ENCODE measurements at places on chromosomes 12 and 14. TPM values are rescaled to one million over a fixed set of nuclear protein-coding genes. Genes with fewer than 3 reads are reported as not detected.

DNA sequence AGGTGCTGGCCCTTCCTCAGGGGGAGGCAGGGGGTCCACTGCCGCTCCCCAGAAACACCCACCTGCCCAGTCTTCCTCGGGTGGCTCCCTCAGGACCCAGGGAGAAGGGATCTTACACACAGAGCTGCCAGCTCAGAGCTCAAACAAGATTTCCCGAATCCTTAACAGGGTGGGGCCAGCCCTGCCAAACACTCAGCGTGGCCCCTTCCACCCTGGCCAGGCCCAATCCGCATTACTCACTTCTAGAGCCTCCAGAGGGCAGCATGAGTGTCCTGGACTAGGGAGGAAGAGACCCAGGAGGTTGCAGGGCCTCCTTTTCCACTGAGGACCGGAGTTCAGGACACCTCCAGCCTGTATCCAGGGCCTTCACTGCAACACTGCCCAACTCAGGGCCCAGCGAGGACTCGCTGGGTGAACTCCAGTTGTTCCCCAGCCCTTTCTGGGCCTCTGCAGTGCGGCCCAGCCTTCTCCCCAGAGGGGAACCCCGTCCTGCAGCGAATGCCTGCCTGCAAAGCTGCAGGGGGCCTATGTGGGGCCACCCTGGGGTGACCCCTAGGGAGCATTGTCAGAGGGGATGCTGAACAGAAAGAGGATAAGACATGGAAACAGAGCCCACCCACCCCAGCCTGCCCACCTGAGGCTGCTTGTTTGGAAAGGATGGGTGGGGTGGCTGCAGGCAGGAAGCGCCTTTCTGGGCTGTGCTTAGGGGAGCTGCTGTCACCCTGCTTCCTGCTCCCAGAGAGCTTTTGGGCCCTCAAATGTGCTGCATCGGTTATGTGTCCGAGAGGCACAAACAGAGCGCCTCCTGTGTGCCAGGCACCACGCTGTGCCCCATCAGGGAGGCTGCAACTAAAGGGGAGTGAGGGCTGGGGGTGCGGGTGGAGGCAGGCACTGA, 43.8 kb downstream of the CCNK start:
- DNase-seq: peak; percentile 65

- no peak for DNase-seq
Observed at GRCh38 chr14:73788317-73788598, 63.4 kb upstream of the PTGR2 start.

DNA sequence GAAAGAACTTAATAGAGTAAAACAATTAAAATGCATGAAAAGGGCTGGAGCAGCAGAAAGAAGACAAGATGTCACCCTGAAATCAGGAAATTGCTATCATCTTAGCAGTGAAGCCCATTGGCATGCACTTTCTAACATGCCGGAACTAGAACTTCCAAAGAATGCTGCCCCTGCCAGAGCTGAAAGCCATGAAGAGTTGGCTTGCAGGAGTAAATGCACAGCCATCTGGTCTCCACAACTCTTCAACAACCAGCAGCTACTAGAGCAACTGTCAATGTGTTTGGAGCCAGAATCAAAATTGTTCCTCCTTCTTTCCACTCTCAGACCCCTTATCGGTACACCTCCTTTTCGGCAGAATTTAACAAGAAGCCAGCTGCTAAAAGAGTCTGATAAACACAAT, 414.1 kb downstream of the KCNH5 start:
- no peak for DNase-seq

DNA sequence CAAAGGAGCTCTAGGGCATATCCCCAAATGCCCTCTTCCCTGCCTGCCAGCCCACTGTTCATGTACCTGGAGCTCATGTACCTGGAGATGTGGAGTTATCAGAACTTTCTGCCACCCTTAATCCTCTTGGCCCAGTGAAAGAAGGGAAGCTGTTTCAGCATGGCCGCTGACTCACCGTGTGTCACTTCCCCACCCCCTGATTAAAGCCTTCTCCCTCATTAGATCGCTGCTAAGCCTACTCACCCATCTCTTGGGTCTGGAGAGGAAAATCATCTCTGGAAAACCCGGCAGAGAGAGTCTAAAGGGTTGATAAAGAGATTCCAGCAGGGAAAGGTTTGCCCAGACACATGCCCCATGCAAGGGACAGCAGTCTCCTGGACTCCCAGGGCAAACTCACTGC, 4.5 kb upstream of the LTBP2 start:
- peak; percentile 95 for DNase-seq

EXOC3L4 gene
- total RNA-seq: not detected

TMEM233 gene
- total RNA-seq: not detected

EPYC gene
- total RNA-seq: not detected

Data from HT1080 (cell line).